ENCODE measurements at places on chromosomes 1 and 21.

DNA sequence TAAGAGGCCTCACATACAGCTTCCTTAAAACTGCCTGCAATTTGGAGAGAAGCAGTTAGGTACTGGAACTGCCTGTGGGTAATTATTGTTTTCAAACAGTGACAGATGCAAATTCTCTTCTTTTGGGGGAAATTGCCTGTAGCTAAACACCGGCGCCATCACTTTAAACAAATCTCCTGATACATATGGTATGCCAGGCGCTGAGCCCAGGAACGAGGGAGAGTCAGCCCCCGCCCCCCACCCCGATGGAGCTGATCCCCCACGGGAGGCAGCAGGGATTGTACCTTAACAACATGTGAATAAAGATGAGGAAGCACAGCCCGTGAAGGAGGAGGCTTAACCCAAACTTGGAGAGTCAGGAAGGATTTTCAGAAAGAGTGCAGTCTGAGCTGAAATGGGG, 7.1 kb downstream of the TMEM51 start:
- no peaks in the 10 kb centered on the region for H3K27me3 ChIP-seq
- H3K4me1 ChIP-seq = no peaks in the 10 kb centered on the region
- no peak overlapping the region for H3K27ac ChIP-seq
- no peaks in the 10 kb centered on the region for H3K36me3 ChIP-seq
- H3K4me3 ChIP-seq = no peak overlapping the region

DNA sequence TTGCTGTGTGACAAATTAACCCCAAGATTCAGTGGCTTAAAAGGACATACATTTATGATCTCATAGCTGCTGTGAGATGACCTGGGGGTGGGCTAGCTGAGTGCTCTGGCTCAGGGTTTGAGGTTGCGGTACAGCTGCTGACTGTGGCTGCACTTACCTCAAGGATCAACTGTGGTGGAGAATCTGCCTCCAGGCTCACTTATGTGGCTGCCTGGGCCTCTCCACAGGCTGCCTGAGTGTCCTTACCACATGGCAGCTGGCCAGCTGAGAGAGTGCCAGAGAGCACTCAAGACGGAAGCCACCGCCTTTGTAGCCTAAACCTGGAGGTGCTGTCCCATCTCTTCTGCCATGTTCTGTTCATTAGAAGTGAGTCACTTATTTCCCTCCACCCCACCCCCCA, 5.7 kb downstream of the LRRC71 start:
- peaks cover 48% of the 10 kb centered on the region for H3K27me3 ChIP-seq
- H3K4me3 ChIP-seq = no peak overlapping the region
- DNase-seq = peak; percentile 70
- no peaks in the 10 kb centered on the region for H3K36me3 ChIP-seq

DNA sequence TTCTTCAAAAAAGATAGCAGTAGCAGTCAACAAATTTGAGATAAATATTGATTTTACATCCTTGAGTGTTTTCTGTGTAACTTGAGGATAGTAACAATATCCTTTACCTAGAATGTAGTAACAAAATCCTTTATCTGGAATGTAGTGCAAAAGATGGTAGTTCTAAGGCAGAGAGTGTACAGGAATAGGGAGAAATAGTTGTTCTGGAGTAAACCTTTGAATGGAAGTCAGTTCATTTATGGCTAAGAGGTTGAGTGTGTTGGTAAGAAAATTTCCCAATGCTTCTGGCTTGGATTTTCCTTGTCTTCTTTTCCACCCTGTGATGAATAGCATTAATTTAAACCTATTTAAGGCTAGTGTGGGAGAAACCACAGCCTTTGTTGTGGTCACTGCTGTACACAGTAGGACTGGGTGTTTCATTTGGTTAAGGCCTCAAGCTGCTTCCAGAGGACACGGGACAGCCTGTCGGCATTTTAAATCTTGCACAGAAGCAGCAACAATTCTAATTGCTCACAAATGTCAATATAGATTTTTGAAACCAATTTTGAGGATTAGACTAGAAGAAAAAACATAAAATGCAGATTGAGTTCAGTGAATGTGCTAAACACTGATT, 11.3 kb downstream of the NFIA start:
- H3K4me3 ChIP-seq = no peak overlapping the region
- no peaks in the 10 kb centered on the region for H3K4me1 ChIP-seq
- no peaks in the 10 kb centered on the region for H3K27me3 ChIP-seq
- H3K36me3 ChIP-seq = no peaks in the 10 kb centered on the region

DNA sequence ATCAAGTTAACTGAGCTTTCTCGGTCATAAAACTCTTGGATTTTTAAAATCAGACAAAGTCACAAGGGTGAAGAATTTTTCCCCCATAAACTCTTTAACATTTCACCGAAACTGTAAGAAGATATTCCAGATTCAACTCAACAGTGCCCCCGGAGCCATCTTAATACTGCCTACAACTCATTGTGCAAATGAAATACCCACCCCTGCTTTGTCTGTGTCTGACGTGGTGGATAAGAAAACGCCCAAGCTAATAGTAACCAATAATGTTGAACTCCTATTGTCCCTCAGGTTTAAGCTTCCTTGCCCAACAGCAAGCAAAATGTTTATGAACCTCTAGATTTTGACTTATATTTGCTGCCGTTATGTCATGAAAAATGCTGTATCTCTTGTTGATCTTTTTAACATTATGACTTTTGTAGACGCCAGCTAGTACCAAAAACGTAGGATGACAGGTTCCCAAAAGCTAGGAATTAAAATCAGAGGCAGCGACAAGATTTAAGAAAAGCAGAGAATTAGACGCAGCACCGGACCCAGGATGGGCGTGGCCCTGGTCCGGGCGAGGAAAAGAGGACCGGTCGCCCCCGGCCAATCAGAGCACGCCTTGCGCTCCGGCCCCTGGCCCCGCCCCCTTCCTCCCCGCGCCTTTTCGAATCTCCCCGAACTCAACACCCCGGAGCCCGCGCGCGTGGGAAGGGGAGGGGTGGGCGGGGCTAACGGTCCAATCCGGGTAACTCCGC, 1.1 kb downstream of the STMN1 start:
- peaks cover 13% of the 10 kb centered on the region for H3K4me1 ChIP-seq
- no peaks in the 10 kb centered on the region for H3K27me3 ChIP-seq
- peak; percentile 74 for DNase-seq
- peak overlapping the region; percentile 92 for H3K4me3 ChIP-seq

DNA sequence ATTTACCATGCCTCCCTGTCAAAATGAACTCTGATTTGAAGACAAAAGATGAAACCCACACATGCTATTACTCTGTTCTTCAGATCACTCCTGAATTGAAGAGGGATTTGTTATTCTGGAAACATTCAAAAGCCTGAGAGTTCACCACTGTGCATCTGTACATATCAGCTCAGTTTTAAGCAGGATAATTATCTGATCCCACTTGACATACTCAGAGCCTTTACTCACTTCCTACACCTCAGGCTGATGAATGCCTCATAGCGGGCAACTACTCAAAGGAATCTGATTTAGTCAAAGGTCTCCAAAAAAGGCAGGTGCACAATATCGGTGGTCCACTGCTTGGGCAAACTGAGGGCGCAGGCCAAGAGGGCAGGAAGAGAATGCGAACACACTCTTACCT, 47.5 kb upstream of the LPAR3 start:
- no peaks in the 10 kb centered on the region for H3K4me1 ChIP-seq
- peaks cover 5% of the 10 kb centered on the region for H3K27me3 ChIP-seq
- no peak overlapping the region for H3K4me3 ChIP-seq
- DNase-seq = peak; percentile 19
- no peak overlapping the region for H3K27ac ChIP-seq

- H3K36me3 ChIP-seq = peaks cover 11% of the 10 kb centered on the region
- H3K27me3 ChIP-seq = no peaks in the 10 kb centered on the region
- peak; percentile 91 for DNase-seq
- H3K4me3 ChIP-seq = peak overlapping the region; percentile 95
- peak overlapping the region; percentile 99 for H3K27ac ChIP-seq
- H3K4me1 ChIP-seq = peaks cover 57% of the 10 kb centered on the region
Observed at GRCh38 chr1:65422241-65423203, 2.1 kb downstream of the LEPR start.

- H3K4me1 ChIP-seq = no peaks in the 10 kb centered on the region
- no peak overlapping the region for H3K4me3 ChIP-seq
- no peak overlapping the region for H3K27ac ChIP-seq
- DNase-seq = peak; percentile 17
- H3K27me3 ChIP-seq = no peaks in the 10 kb centered on the region
Observed at GRCh38 chr1:170765712-170766330, 101.9 kb downstream of the PRRX1 start.

GRCh38 chr1:193069748-193070385, 10.5 kb downstream of the RO60 start:
- H3K4me3 ChIP-seq = no peak overlapping the region
- H3K27me3 ChIP-seq = no peaks in the 10 kb centered on the region
- H3K36me3 ChIP-seq = peaks cover 4% of the 10 kb centered on the region
- no peak for DNase-seq
- H3K27ac ChIP-seq = no peak overlapping the region

DNA sequence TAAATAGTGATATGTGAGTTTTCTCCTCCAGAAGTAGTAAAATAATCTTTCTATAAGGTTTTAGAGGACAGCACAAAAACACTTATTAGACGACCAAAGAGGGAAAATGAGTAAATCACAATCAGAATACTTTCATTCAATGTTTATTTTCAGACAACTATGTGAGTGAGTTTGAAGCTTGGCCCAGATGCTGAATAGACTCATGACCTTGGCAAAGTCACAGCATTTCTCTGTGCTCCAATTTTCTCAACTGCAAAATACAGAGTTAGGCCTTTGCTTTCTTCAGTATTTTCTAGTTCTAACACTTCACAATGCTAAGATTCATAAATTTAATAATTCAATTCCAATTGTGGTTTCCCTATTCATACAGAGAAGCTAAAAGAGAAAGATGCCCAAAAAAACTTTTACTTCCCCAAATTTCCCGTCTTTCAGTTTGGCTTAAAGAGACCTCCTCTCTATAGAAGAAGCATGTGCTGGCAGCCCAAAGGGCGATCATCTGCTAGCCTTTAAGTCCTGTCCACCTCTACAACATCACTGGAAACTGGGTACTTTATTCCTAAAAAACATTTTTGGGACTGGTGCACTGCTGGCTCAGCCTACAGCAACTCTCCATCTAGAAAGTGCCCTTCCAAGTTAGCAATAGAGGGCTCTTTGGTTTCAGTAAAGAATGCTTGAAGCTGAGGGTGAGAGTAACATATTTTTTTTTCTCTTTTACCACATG, 116.8 kb upstream of the GORAB start:
- H3K4me3 ChIP-seq = no peak overlapping the region
- no peak overlapping the region for H3K27ac ChIP-seq
- DNase-seq = peak; percentile 42
- no peaks in the 10 kb centered on the region for H3K27me3 ChIP-seq
- peaks cover 10% of the 10 kb centered on the region for H3K4me1 ChIP-seq

- H3K4me1 ChIP-seq = peaks cover 16% of the 10 kb centered on the region
- H3K4me3 ChIP-seq = no peak overlapping the region
- H3K36me3 ChIP-seq = peaks cover 14% of the 10 kb centered on the region
- no peak for DNase-seq
- H3K27me3 ChIP-seq = no peaks in the 10 kb centered on the region
Observed at GRCh38 chr1:19339214-19339861, 27.2 kb downstream of the SLC66A1 start.

DNA sequence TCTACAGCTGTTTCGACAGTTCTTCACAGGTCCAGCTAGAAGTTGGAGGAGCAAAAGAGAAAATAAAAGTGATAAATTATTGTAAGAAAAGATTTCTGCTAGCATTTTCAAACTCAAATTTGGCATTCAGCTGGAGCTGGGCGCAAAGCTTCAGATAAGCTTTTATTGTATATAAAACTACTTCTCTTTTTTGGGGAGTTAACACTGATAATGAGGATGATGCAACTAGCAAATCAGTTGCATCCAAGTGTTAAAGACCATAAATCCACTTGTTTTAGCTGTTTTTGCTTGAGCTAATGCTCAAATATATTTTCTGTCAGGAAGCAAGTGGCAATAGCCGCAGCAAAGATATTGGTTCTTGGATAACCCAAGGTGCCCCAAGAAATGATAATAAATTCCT, 127.1 kb upstream of the PKN2 start:
- DNase-seq = no peak
- H3K4me3 ChIP-seq = no peak overlapping the region

- H3K4me3 ChIP-seq = no peak overlapping the region
- no peak for DNase-seq
- H3K27ac ChIP-seq = no peak overlapping the region
Observed at GRCh38 chr1:58038574-58038973, 508.0 kb downstream of the OMA1 start.

DNA sequence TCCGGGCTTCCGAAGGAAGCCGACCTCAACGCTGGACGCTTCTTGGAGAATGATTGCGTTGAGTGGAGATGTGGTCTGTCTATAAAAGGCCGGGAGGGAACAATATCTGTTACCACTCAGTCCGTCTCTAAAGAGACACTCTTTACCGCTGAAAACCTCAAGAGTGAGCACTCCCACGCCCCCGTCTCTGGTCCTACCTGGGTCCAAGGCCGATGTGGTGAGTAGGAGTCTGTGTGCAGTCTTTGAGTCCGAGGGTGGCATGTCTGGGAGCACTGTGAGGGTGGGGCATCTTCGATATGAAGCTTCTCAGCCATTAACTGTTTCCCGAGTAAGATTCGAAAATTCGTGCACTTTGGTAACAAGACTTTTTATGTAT, 576 bp downstream of the ZFP69 start:
- no peaks in the 10 kb centered on the region for H3K36me3 ChIP-seq
- DNase-seq = peak; percentile 20
- peak overlapping the region; percentile 82 for H3K4me3 ChIP-seq
- peaks cover 7% of the 10 kb centered on the region for H3K4me1 ChIP-seq

GRCh38 chr21:40067751-40068150, 200.5 kb downstream of the PCP4 start:
- H3K27ac ChIP-seq = no peak overlapping the region
- no peak for DNase-seq
- H3K4me3 ChIP-seq = no peak overlapping the region
- H3K36me3 ChIP-seq = no peaks in the 10 kb centered on the region
- H3K4me1 ChIP-seq = no peaks in the 10 kb centered on the region
- no peaks in the 10 kb centered on the region for H3K27me3 ChIP-seq

- no peaks in the 10 kb centered on the region for H3K27me3 ChIP-seq
- no peak overlapping the region for H3K27ac ChIP-seq
- H3K4me3 ChIP-seq = no peak overlapping the region
- DNase-seq = peak; percentile 48
Observed at GRCh38 chr1:116868385-116868784, 41.3 kb upstream of the PTGFRN start.

DNA sequence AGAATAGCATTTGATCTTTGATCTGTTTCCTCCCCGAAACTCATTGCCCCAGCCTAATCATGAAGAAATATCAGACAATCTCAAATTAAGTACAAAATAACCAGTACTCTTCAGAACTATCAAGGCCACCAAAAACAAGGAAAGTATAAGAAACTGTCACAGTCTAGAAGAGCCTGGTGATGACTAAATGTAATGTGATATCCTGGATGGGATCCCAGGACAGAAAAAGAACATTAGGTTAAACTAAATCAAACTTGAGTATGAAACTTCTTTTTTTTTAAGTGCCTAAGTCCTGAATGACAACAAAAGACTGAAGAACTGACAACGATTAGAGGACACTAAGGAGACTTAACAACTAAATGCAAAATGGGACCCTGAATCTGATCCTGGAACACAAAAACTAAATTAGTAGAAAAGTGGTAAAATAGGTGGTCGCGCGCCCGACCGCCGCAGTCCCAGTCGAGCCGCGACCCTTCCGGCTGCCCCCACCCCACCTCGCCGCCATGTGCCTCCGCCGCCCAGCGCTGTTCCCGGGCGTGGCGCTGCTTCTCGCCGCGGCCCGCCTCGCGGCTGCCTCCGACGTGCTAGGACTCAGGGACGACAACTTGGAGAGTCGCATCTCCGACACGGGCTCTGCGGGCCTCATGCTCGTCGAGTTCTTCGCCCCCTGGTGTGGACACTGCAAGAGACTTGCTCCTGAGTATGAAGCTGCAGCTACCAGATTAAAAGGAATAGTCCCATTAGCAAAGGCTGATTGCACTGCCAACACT, 5.5 kb upstream of the PRKAB2 start:
- H3K4me1 ChIP-seq = peaks cover 11% of the 10 kb centered on the region
- no peaks in the 10 kb centered on the region for H3K36me3 ChIP-seq
- H3K4me3 ChIP-seq = peak overlapping the region; percentile 46
- peak; percentile 48 for DNase-seq
- no peak overlapping the region for H3K27ac ChIP-seq
